ENCODE measurements at places on chromosomes 7 and 10.

DNA sequence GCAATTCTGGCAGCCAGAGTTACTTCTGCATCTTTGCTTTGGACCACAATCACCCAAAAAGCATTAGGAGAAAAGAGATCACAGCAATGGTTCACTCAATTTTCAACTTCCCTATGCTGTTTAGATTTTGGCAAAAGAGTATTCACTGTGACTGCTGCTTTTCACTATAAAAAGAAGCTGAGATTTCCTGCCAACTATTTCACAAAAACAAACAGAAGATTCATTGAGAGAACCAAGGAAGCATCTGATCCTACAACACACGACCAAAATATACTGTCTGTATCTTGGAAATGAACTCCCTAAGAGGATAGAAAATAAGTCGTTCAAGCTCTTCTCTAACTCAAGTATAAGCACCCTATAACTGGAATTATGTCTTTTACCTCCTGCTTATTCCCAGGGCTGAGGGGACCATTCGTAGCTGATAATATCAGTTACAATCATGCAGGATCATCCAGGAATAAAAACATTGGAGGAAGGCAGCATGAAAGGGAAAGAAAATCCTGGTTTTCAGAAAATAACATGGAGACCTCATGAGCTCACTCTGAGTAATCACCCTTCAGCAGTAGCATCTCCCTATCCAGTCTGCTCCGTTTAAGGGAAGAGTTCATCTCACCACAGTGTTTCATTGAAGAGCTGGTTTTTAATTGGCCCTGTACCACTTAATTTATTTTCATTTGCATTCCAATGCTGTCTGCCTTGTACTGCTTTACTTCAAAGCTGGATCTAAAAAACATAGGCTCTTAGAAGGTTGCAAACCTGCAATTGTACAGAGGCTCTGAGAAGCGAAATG, 256.2 kb downstream of the PAXIP1 start:
- no peak for DNase-seq

DNA sequence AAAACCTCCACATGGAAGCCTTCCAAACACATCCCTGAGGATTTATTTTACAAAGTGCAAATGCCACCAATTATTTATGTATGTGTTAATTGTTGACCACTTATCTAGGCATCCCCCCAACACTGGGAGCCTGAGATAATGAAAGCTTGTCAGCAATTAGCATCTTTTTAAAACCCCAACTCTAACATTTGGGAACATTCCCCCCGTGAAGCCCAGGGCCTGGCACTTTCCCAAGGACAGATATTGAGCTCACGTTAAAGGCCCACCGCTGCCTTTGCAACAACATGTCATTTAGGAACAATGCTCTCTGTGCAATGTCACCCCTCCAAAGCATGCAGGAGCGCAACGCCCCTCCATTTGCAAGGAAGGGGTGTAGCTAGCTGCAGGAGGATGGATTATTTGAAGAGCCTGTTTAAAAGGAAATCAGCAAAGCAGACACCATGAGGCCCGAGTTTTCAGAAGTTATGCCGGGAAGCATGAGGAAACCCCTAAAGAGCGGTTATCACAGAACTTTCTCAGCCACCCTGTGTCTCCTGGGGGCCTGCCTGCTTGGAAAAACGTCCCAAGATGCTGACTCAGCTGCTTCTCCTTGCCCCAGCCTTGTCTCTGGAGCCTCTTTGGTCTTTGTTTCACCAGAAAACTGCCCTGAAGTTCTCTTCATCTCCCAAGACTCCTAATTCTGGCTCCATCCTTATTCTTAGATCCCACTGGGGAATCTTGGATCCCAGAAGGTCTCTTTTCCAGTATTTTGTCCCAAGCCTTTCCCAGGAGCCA, 444.1 kb downstream of the GRID1 start:
- DNase-seq = no peak

DNA sequence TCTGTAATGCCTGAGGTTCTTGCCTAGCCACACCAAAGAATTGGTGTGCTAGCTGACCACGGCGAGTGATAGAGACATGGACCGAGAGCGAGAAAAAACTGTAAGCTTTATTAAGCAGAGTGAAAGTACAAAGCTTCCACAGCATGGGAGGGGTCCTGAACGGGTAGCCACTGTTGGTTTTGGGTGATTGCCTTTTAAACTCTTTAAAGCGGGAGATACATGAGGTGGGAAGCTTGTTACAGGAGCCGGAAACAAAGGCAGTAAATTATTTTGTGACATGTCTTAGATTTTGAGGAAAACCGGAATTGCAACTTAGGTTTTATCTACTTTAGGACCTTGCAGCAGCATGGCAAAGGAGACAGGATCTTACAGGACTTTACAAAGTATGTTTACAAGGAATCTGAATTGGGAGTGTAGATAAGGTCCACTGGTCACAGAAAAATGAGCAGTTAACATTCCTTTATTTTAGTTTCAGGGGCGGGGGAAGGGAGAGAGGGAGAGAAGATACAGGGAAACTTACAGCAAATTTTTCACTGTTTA, 252.7 kb upstream of the MBL2 start:
- DNase-seq = peak; percentile 11

GRCh38 chr10:3485057-3485686, 299.8 kb downstream of the KLF6 start:
- DNase-seq = peak; percentile 13

GRCh38 chr7:97145068-97145467, 27.6 kb downstream of the SDHAF3 start:
- DNase-seq = peak; percentile 68

DNA sequence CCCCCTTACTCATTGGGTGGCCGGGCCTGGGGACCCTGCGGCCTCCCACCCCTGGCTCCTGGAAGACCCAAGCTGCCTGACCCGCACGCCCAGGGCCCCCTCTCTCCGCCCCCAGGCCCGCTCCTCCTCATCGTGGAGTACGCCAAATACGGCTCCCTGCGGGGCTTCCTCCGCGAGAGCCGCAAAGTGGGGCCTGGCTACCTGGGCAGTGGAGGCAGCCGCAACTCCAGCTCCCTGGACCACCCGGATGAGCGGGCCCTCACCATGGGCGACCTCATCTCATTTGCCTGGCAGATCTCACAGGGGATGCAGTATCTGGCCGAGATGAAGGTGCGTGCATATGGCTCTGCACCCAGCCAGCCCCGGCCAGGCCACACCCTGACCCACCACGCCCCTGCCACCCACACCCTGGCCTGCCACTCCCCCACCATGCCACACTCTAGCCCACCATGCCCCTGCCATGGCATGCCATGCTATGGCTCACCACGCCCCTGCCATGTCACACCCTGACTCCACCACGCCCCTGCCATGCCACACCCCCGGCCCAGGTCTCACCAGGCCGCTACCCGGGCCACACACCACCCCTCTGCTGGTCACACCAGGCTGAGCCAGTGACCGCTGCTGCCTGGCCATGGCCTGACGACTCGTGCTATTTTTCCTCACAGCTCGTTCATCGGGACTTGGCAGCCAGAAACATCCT, 18.7 kb upstream of the CSGALNACT2 start:
- no peak for DNase-seq

- no peak for DNase-seq
Observed at GRCh38 chr10:689452-690371, at the start of gene DIP2C. TSS of gene DIP2C (minus strand) at chr10:689668. CDS start at chr10:689578, 90 bp downstream.

DNA sequence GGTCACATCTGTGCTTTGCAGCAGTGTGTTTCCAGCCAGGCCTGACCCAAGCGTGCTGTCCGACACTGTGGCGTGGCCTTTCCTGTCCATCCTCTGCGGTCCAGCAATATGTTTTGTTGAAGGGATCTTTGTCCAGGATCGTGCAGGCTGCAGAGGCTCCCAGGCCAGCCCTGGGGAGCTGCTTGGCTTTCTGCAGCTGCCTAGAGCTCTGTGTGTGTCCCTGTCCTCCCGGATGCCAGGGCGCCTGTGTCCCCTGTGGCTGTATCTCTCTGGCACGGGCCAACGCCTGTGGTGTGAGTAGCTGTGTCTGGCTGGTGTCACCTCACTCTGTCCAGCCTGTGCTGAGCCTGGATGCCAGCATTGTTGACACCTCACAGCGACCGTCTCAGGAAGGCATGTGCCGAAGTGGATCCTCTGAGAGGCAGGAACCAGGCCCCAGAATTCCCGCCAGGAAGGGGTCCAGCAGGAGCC, 94.5 kb downstream of the INPP5A start:
- DNase-seq = no peak

DNA sequence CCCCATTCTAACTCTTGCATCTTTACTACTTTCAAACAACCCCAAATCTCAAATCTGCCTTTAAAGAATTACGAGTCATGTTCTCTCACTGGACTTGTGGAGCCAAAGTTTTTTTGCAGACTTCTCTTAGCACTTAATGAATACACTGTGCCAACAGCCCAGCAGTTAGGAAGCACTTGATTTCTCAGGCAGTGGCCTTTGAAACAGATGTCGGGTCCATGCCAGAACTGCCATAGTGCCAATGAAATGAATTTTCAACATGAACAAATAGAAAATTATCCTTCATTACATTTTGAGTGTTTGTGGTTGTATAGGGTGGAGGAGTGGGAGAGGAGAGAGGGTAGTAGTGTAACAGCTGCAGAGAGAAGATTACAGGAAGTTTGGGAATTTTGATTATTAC, 5.9 kb downstream of the BORCS7 start:
- DNase-seq = no peak

DNA sequence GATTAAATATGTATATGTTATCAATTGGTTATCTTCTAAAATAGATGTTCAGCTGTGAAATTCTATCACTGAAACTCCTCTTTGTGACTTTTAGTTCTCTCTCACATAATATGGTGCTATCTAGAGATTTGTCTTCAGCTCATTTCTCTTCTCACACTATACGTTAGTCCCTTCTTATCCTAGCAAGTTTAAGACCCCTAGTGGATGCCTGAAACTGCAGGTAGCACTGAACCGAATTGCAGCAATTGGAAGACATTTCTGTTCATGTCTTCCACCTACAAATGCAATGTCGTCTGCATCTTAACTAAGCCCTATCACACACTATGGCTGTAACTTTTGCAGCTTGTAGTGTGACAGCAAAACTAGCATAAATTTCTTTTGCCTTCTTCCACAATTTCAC, 442.7 kb upstream of the POM121L12 start:
- no peak for DNase-seq

DNA sequence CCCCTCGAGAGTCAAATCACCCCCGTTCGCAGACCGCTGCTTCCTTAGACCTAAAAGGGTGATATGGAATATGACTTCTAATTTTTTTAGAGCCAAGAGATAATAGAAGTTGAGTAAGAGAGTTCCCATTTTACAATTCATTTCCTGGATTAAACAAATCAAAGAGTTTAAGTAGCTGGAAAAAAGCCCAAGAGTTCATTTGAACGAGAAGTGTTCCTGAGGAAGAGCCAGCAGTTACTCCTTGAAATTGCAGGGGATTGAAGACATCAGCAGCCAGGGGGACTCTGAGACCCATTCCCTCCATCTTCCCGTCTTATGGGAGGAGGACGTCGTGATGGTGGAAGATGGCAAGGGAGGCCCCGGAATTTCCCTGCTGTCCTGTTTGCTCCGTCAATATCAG, 277.0 kb downstream of the WDR11 start:
- no peak for DNase-seq

GRCh38 chr10:86815035-86815617, 58.7 kb downstream of the BMPR1A start:
- DNase-seq = no peak

DNA sequence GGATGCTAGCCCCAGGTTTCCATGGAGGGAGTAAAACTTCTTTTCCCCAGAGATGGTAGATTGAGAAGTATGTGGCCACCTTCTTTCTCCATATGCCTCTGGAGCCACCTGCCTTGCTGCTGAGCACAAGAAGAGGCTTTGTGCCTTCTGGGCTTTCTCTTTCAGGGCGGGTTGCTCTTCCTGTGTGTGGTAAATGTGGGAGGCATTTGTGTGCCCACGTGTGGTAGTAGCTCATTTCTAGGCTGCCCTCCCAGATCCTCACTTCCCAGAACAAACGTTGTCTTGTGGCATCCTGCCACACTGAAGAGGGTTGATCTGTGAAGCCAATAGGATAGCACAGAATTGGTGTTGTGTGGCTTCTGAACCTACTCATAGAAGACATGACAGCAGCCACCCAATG, 342.0 kb upstream of the PODXL start:
- no peak for DNase-seq

GRCh38 chr10:73379064-73379748, 20.5 kb upstream of the CFAP70 start:
- no peak for DNase-seq

- DNase-seq = peak; percentile 35
Observed at GRCh38 chr10:15841696-15842095, 18.6 kb downstream of the MINDY3 start.

DNA sequence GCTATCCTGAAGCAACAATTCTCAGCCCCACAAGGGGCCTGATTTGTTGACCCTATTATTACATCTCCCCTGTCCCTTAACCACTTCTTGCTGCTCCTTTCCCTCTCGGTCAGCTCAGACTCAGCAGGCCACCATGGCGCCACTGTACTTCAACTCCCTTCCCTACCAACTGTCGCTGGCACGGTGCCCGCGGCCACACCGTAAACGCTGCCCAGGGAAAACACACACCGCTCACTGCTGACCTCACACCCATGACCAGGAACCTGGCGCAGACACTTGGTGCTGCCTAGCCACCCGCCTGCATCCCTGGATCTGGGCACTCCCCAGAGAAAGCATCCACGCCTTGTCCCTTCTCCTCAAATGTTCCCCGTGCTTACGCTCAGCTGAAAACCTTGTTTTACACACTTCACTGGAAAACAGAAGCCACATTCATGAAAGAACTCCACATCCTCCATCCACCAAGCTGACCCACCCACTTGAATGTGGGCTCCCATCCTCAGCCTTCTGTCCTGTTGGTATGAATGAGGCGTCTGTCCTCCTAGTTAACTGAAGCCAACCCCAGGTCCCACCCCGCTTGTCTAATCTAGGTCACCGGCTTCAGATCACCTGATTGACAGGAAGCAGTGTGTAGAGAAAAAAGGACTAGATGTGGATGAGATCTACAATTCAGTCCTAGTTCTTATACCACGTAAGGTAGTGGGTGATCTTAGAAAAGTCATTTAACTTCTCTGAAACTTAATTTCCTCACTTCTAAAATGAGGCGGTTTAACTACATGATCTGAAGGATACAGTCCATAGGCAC, 28.5 kb upstream of the CRYGN start:
- DNase-seq = no peak

GRCh38 chr7:124062171-124062570, 29.3 kb upstream of the TMEM229A start:
- no peak for DNase-seq

GRCh38 chr7:55569797-55570196, 2.5 kb downstream of the VOPP1 start:
- peak; percentile 23 for DNase-seq

GRCh38 chr10:17128261-17128660, 1.4 kb downstream of the CUBN start:
- no peak for DNase-seq

- no peak for DNase-seq
Observed at GRCh38 chr7:152338561-152338960, 97.2 kb downstream of the KMT2C start.

DNA sequence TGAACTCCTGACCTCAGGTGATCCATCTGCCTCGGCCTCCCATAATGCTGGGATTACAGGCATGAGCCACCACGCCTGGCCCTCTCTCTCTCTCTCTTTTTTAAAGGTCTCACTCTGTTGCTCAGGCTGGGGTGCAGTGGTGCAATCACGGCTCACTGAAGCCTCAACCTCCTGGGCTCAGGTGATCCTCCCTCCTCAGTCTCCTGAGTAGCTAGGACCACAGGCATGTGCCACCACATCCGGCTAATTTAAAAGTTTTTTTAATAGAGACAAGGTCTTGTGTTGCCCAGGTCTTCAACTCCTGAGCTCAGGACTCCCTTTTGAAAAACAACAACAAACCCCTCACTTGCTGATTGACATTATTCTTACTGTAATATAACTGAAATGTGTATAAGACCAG, 11.6 kb downstream of the PALD1 start:
- no peak for DNase-seq

All from hematopoietic multipotent progenitor cell treated with erythropoietin and hydrocortisone succinate and interleukin-3 and kit ligand, for 6 days (in vitro differentiated cells).